ENCODE measurements at places on chromosomes 16 and 17.

GRCh38 chr16:61540216-61540615, 496.0 kb downstream of the CDH8 start:
- no peak for DNase-seq

DNA sequence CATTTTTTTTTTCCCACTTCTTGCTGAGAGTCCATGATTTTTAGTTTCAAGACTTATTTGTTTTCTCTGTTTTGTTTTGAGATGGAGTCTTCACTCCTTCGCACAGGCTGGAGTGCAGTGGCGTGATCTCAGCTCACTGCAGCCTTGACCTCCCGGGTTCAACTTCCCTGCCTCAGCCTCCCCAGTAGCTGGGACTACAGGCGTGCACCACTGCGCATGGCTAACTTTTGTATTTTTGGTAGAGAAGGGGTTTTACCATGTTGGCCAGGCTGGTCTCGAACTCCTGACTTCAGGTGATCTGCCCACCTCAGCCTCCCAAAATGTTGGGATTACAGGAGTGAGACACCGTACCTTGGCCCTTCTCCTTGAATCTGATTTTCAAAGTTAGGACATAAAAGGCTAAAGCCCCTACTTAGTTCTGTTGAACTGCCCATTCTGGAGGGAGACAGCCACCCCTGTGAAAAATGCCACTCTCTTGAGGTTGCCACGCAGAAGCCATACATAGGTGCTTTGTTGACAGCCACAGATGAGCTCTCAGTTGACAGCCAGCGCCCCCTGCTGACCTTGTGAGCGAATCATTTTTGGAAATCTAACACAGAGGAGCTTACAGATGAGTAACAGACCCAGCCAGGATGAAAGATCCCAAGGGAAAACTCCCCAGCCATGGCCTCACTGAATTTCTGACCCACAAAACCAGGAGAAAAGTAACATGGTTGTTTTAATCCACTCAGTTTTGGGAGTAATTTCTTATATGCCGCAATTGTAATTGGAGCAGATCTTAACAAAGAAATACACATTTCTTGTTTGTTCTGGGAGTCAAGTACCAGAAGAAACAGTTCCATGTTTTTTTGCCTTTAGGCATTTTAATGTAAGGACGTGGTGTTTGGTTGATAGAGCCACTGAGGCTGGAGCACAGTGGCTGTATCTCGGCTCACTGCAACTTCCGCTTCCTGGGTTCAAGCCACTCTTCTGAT, 38.8 kb downstream of the PKD1L3 start:
- peak; percentile 86 for DNase-seq

GRCh38 chr16:2741168-2741567, 11.3 kb upstream of the SRRM2 start:
- no peak for DNase-seq

- no peak for DNase-seq
Observed at GRCh38 chr17:54237911-54238515, 415.3 kb downstream of the KIF2B start.

GRCh38 chr16:88939245-88939971, 37.6 kb downstream of the CBFA2T3 start:
- no peak for DNase-seq

DNA sequence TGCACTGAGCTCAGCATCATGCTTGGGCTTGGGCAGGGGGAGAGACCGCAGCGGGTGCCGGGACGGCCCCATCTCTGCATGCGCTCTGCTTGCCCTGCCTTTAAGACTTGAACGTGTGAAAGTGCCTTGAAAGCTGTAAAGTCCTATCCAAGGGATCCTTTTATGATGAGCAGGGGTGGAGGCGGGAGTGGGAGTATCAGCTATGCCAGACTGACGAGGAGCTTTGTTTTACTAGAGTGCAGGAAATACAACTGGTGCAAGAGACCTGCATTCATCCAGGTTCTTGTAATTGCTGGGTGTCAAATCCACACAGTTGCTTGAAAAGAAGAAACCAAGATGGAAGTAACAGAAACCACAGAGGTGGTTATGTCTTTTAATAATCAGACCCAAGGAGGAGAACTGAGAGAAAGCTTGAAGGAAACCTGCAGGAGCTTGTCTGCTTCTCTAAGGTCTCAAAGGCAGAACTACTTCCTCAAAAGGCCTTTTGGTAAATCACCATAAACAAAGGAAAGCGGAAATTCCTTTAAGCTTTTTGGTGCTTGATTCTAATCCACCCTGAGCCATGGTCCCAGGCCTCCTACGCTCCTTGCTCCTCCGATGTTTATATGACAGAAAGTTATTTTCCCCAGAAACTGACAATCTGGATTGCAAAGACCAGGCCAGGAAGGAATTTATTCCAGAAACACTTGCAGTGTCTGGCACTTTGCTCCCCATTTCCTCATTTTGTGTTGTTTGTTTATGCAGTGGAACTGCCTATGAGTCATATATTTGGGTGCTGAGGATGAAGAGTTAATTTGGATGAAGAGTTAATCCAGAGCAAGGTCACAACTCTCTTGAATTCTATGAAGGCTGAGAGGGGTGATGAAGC, 51.3 kb upstream of the FBXO47 start:
- no peak for DNase-seq

GRCh38 chr17:76944477-76944876, 76.3 kb downstream of the MGAT5B start:
- DNase-seq, result no peak

- DNase-seq, result no peak
Observed at GRCh38 chr17:27762527-27763305, 37.6 kb downstream of the NOS2 start.

All from BE2C (cell line).